ENCODE measurements at places on chromosomes 5 and 9.

DNA sequence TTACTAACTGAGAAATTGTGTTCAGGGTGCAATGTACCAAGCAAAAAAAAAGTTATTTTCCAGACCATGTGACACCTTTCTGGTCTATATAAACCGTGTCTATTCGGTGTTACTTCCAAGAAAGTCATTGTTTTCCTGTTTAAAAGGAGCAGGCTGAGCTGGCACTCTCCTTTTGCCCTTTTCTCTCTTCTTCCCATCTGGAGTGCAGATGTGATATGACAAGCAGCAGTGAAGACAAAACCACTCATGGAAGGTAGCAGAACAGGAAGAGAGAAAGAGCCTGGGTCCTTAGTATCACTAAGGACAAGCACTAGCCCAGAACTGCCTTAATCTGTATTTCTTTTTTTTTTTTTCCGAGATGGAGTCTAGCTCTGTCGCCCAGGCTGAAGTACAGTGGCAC is 25.6 kb downstream of the LYRM7 start:
- DNase-seq = no peak

GRCh38 chr9:121612511-121612998 is 38.9 kb upstream of the DAB2IP start:
- DNase-seq = no peak

GRCh38 chr5:40486437-40487275 is 193.1 kb upstream of the PTGER4 start:
- peak; percentile 71 for DNase-seq

- DNase-seq = no peak
Measured at GRCh38 chr9:13179257-13179656, 100.2 kb downstream of the MPDZ start.

DNA sequence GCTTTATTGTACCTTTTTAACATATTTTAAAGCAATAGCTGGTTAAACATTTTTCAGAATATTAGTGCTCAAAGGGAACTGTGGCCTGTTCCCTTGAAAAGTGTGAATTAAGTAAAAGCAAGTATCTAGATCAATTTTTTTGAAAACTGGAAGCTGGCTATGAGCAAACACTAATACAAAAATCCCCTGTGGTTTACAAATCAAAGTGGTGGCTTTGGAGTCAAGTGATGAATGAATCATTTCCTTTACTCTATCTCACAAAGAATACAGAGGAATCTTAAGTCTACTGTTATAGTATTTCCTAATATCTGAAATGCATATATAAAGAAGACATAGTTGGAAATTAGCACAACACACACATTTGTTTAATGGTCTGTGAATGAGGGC is 212.4 kb upstream of the C9orf72 start:
- no peak for DNase-seq

DNA sequence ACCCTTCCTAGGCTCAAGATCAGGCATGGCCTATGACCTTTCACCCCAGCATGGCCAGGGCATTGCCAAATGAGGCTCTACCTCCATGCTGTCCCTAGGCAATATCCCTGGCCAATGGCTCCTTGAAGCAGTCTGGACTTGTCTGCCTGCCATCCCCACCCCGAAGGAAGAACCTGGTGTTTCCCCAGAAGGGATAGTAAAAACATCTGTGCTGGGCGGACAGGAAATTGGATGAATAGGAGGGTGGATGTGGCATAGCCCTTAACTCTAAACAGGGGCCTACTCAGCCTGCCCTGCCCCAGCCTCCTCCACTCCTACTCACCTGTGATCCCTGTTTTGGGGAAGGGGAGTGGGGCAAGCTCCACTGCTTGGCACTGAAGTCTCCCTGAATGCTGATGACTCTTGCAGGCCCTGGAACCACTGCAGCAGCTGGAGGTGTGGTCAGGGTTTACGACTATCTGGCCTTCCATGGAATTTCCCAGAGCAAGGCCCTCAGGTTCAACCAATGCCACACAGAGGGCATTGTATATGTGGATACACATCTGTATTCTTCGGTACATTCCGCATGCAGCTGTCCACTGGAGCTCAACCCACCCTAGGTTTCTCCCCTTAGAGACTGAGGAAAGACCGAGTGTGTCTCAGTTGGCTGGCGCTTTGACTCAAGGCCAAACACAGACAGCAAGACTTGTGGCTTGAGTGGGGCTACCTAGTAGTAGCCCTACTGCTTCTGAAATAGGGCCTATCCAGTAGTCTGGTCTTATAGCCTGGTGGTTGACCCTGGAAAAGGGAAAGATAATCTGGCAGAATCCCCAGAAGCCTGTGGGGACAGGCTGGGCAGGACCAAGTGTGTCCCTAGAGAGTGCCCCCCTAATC is 6.4 kb upstream of the P4HA2 start:
- DNase-seq = no peak

DNA sequence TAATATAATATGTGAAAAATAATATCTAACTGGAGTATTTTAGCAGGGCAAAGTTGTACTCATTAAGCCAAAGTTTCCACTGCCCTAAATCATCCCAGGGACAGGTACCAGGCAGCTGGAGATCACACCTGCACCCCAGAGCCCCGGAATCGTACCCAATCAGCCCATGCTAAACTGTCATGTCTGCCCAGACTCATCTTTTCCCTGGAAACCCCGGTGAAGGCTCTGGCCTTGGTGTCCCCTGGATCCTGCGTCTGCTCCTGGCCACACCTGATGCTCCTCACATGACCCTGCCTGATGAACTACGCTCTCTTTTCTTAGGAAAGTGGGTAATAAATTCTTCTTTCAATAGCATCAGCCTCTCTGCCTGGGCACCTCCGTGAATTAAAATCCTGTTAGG is 15.6 kb upstream of the IRX2 start:
- DNase-seq = no peak

DNA sequence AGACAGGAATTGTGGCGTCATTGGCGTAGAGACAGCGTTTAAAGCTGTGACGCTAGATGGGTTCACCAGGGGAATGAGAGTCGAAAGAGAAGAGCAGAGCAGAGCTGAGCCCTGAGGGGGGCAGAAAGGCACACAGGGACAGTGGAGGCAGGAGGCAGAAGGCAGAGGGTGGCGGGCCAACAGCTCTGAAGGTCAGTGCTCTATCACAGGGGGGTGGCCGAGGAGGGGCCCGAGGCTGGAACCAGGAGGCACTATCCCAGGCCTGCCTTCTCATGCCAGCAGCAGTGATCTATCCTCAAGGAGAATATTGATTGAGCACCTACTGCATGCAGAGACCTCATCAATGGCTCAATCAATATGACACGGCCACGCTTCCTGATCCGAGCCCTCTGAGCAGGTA is 132.4 kb downstream of the KCNIP1 start:
- DNase-seq = no peak

DNA sequence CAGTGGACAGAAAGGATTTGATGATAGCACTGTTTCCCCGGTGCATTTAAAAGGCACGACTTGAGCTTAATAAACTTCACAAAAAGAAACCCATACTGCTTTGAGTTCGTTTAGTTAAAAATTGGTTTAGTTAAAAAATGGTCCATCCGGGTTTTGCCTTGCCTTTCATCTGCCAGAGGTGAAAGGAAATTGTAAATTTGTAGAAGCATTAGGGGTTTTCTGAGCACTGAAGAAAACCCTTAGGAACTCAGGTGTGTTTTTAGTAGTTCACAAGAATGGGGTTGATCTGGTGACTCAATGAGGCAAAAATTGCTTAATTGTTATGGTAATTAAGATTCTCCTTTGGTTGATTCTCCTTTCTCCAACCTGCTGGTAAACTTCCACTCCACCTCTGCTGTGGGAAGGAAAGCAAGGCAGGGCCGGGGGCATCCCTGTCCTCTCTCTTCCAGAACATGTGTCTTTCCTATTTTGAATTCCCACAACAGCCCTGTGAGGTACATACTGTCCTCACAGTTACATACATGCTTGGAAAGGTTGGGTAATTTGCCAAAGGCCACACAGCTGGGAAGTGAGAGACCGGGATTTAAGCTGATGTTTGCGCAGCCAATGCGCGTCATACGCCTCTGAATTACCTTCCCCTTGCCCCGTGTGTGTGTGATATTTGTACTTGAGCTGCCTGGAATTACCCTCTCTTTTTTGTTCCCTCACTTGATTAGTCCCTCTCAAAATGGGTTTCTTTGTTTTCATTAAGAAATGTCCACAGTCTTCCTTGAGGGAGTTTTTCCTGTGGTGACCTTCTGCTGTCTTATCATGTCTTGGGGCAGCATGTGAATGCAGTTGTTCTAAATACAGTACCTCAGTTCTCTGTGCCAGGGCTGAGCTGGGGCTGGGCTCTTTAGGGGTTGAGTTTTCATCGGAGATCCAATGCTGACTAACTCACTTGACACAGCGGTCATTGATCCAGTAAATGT is 94.4 kb downstream of the ARHGAP26 start:
- DNase-seq = no peak

DNA sequence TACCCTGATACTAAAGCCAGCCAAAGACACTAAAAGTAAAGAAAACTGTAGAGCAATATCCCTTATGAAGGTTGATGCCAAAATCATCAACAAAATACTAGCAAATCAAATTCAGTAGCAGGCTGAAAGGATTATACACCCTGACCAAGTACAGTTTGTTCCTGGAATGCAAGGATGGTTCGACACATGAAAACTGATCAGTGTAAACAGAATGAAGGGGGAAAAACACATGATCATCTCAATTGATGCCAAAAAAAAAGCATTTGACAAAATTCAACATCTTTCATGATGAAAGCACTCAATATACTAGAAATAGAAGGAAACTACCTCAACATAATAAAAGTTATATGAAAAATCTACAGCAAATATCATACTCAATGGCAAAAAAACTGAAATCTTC is 43.5 kb upstream of the LRRC14B start:
- DNase-seq = no peak

DNA sequence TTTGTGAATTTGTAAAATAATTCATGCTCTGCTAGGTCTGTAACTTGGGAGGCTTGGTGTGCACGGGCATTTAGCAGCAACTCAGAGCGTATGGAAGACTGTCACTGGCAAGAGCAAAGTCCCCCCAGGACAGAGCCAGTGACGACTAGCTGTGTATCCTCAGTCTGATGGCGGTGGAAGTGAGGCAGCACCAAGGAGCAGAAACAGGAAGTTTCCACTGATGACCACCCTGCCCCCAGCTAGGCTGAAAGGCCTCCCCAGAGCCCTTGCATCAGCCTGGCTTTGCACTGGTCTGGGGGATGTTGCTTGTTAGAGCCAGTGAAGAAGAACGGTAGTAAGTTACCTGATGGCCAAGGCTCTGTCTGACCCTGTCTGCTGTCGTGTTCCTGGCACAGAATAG is 66.8 kb upstream of the ABL1 start:
- no peak for DNase-seq

DNA sequence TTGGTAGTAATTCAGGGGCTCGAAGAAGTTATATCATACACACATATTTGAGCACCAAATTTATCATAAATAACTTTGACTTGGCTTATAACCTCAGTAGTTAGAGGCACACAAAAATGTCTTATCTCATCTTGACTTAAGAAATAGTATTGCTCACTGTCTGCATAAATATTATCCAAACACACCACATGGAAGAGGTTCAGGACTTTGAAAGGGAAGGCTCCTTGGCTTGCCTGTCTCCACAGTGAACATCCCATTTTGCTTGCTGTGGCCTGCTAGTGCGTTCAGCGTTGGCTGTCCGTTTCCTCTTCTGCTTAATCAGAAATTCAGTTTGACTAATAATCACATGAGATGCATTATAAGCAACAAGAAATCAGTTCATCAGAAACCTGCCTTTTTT is 13.9 kb downstream of the GRXCR2 start:
- DNase-seq = no peak

DNA sequence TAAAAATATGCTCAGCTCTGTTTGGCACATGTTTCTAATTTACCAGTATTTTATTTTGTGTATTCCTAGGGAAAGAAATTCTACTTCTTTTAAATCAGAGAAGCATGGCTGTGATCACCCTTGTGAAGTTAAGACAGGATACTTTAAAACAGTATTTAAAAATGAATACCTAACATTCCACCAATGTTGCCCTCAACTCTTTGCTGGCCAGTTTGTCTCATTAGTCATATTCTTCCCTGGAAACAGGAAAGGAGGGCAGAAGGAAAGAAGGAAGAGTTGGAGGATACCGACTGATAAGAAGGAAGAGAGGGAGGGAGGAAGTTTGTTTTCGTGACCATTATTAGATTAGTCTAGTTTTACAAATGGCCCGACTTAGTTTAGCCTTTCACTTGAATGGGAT is 137.4 kb downstream of the PLK2 start:
- DNase-seq = no peak

GRCh38 chr9:8521112-8521511 is 721.5 kb upstream of the DMAC1 start:
- DNase-seq = no peak

- no peak for DNase-seq
Measured at GRCh38 chr9:128321879-128322403, 306 bp downstream of the TRUB2 start.

DNA sequence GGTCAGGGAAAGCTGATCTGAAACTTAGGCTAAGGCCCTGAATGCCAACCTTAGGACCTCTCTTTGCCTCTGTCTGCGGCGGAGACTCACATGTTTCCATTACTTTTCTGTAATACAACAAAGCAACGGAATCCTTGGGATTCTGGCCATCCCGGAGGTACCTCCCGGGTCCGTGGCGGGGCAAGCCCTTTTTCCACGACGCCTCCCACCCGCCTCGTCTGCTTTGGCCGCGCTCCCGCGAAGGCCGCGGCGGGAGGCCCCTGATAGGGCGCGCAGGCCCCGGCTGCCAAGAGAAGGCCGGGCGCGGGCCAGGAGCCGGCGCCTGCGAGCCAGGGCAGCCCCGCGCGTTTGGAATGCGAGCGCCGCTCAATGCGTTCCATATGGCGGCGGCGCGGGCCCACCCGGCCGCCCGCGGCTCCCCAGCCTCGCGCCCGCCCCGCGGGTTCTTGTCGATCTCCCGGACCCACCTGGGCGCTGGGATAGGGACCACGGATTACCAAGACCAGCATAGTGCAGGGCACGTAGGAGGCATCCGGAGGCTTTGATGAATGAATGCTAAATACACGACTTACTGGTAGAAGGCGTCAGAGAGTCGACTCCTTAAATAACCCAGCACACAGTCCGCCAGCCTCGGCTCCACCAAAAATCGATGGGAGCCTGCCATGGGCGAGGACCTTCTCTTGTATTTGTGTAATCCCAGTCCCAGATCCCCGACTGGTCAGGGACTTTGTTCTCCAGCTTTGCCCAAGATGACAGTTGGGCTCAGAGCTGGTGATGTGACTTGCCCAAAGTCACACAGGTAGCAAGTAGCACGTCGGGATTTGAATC is 17.5 kb upstream of the PHF19 start:
- no peak for DNase-seq

DNA sequence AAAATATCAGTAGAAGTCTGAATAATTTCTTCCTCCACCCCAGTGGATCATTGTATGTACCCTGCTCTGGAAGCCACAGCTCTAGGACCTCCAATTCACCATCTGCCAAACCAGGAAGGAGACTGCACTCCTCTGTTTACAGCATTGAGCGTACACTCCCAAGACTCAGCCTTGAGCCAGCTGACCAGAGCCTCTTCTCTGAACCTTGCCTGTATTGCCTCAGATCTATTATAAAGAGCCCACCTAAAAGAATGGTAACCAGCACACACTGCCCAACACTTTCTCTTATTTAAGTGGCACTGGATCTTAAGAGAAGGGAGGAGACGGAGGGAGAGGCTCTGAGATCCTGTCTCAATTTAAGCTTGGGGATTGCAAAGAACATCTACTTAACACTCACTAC is 217.8 kb upstream of the RASEF start:
- DNase-seq = no peak

All from CD4-positive, alpha-beta T cell treated with Interleukin-15 for 4 hours (primary cell).